ENCODE measurements at places on chromosomes 7 and 10. TPM values are rescaled to one million over a fixed set of nuclear protein-coding genes. Genes with fewer than 3 reads are reported as not detected.

- DNase-seq, result peak; percentile 86
These were observed 248.9 kb downstream of the COBL start for GRCh38 chr7:51067757-51068156.

- DNase-seq, result no peak
These were observed 4.9 kb downstream of the SRRM3 start for GRCh38 chr7:76206633-76207032.

DNA sequence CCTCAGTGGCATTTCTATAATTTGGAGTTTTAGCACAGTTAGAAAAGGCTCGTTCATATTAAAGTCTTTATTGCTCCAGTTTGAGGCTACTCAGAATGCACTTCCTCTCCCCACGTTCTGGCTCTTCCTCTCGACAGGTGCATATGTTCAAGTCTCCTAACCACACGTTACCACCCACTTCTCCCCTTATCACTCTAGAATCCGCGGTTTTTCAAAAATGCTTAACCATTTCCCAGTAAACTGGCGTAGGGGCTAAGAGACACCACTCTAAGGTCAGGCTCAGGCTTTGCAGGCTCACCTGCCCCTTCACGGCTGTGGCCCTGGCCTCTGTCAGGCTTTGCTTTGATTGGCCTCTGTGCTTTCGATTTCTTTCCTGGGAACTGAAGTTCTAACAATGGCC lies 383.6 kb downstream of the GLRX3 start:
- DNase-seq, result no peak

SYT15B gene
- total RNA-seq, result under 0.01 TPM

- no peak for DNase-seq
These were observed 2.4 kb downstream of the ADGRA1 start for GRCh38 chr10:133090101-133090500.

- no peak for DNase-seq
These were observed 71.4 kb upstream of the SHH start for GRCh38 chr7:155883491-155884224.

All from hematopoietic multipotent progenitor cell (in vitro differentiated cells).